T1000 (cell line): ENCODE measurements at places on chromosomes 1 and 21.

- no peak for DNase-seq
Observed at GRCh38 chr1:217668351-217668940, 37.3 kb downstream of the SPATA17 start.

GRCh38 chr1:235502601-235503402 lies 1.4 kb downstream of the B3GALNT2 start:
- DNase-seq, result no peak

GRCh38 chr1:38076038-38076437 lies 29.4 kb upstream of the POU3F1 start:
- no peak for DNase-seq

GRCh38 chr1:30790850-30791778 lies 33.5 kb upstream of the LAPTM5 start:
- no peak for DNase-seq
